ENCODE measurements at places on chromosomes 5 and 9. TPM values are rescaled to one million over a fixed set of nuclear protein-coding genes. Genes with fewer than 3 reads are reported as not detected.

Gene MOCS2
- 55.4 TPM for total RNA-seq

Gene SOHLH1
- total RNA-seq: not detected

Gene RNF180
- 110 TPM for total RNA-seq

Gene PRLR
- total RNA-seq: 4.6 TPM

Gene ZNF366
- 2.1 TPM for total RNA-seq

Gene NTRK2
- total RNA-seq: 272 TPM

Gene MYOZ3
- 6.7 TPM for total RNA-seq

Gene F2RL2
- total RNA-seq: 1.2 TPM

Gene RBM27
- 43.4 TPM for total RNA-seq

Measured in diencephalon (tissue), 1 donor.